ENCODE measurements at places on chromosomes 4 and X. TPM values are rescaled to one million over a fixed set of nuclear protein-coding genes. Genes with fewer than 3 reads are reported as not detected.

The SCRG1 gene
- polyA plus RNA-seq = 0.45 TPM

The RBMXL3 gene
- polyA plus RNA-seq = not detected

The IGSF1 gene
- polyA plus RNA-seq = 12.8 TPM

The ALB gene
- polyA plus RNA-seq = not detected

The CXCL11 gene
- 0.81 TPM for polyA plus RNA-seq

The PF4V1 gene
- polyA plus RNA-seq = not detected

The GDPD2 gene
- polyA plus RNA-seq = 5.2 TPM

The AMMECR1 gene
- polyA plus RNA-seq = 16.9 TPM

The STPG2 gene
- polyA plus RNA-seq = 0.14 TPM
